Stimulated activated CD4-positive, alpha-beta T cell treated with anti-CD3 and anti-CD28 coated beads, Interleukin-1b, Interleukin-23, amount 100 ng/mL, for 4 hours (primary cell): ENCODE measurements at places on chromosomes 5 and 9.

DNA sequence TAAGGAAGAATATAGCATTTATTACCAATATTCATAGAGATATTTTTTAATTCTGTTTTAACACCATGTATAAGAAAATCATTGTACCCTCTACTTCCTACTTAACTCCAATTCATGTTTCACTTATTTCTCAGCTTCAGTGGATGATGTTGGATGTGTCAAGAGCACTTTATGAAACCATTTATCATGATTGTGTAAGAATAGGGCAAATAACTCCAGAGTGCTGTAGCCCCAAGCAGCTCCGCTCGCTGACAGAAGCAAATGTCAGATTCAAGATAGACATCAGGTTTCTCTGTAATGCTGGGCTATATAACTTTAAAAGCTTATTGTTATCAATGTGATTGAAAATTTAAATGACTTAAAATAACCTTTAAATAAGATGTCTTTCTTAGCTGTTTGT, 50.4 kb downstream of the MAST4 start:
- DNase-seq, result no peak

GRCh38 chr5:88878976-88879375, 4.0 kb downstream of the MEF2C start:
- DNase-seq, result no peak

DNA sequence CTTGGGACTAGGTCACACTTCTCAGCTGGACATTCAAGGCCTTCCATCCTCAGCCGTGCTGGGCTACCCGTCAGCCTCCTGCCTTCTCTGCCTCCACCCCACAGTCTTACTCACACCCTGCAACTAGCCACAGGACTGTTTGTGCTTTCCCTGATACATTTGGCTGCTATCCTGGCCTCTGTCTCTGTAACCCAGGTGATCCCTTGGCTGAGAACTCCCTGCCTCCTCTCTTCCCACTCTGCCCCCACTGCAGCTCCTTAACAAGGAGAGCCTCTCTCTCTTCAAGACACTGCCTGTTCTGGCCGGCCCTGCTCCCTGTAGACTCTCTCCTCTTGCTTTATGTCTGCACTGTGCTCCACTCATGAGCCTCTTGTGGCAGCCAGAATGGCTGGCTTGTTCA, 120.6 kb downstream of the MSX2 start:
- DNase-seq, result no peak

DNA sequence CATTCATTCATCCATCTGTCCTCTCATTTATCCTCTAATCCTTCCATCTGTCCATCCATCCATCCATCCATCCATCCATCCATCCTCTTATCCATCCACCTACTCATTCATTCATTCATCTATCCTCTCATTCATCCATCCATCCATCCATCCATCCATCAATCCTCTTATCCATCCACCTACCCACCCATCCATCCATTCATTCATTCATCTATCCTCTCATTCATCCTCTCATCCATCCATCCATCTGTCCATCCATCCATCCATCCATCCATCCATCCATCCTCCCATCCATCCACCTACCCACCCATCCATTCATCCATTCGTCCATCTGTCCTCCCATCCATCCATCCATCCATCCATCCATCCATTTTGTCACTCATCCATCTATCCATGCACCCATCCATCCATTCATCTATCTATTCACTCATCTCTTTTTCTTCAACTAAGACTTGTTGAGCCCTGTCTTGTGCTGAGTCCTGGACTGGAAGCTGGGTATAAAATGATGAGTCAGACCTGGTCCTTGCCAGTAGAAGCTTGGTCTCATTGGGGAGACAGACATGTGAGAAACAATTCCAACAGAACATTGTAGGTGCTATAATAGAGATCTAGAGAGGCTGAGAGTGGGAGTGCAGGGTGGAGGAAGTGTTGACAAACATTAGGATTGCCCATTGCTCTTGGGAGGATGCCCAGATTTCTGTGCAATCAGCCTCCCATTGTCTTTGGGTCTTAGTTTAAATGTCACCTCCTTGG, 55.0 kb upstream of the IER5L start:
- DNase-seq, result no peak

GRCh38 chr9:90086101-90086511, 481.3 kb downstream of the GADD45G start:
- DNase-seq, result no peak

DNA sequence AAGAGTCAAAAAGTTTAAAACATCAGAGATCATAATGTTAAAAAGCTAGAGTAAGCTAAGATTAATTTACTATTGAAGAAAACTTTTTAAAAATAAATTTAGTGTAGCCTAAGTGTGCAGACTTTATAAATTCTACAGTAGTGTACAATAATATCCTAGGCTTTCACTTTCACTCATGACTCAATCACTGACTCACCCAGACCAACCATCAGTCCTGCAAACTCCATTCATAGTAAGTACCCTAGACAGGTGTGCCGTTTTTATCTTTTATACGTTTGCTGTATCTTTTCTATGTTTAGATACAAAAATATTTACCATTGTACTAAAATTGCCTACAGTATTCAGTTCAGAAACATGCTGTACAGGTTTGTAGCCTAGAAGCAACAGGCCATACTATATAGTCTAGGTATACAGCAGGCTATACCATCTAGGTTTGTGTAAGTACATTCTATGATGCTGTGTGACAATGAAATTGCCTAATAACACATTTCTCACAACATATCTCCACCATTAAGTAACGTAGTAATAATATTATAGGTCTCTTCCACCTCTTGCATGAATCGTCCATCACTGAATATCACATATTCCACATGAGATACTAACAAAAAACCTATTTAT, 59.2 kb downstream of the MEGF9 start:
- no peak for DNase-seq

DNA sequence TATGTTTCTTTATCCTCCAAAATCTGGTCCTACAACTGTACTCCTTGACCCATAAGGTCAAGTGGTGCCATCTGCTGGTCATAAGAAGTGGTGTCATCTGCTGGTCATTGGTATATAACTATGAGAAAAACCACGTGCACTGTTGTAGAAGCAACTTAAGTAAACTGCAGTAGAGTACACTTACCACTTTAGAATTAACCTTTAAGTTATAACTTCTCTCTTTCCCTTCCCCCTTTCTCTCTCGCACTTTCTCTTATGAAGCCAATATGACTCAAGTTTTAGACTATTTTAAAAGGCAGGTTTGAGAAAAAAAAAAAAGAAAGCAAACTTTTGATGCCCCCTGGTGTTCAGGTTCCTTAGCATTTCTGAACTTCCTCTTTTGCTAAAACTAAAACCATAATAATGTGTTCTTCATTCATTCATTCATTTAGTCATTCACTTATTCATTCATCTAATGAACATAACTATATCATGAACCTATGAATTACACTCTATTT, 12.8 kb upstream of the MTAP start:
- peak; percentile 25 for DNase-seq

- DNase-seq, result no peak
These were observed 54.0 kb upstream of the OLFM1 start for GRCh38 chr9:135033487-135033886.

- no peak for DNase-seq
These were observed 159.8 kb downstream of the COL23A1 start for GRCh38 chr5:178430186-178431062.

- DNase-seq, result no peak
These were observed 1.2 kb upstream of the GALNT10 start for GRCh38 chr5:154189256-154189818.

- DNase-seq, result no peak
These were observed 38.1 kb downstream of the RAB24 start for GRCh38 chr5:177265395-177265794.

GRCh38 chr9:105341434-105342146, 97.1 kb downstream of the SLC44A1 start:
- no peak for DNase-seq

DNA sequence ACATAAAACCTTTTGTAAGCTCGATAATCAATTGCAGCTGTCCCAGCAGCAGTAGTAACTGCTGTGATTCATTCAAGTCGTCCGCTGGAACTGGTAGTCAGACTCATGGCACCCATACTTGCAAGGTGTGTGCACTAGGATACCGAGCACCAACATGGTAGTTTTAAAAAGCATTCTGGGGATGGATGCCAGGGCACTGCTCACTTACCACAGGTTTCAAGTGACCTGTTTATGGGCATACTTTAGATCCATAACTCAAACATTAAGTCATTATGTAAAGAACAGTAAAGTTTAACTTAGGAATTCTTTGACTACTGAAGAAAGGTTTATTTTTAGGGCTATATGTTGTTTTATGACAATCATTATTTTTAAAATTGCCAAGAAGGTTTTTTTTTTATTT, 2277.6 kb downstream of the MAT2B start:
- no peak for DNase-seq

- no peak for DNase-seq
These were observed 84.0 kb downstream of the RXRA start for GRCh38 chr9:134410071-134410834.

GRCh38 chr5:128885649-128886255, 79.5 kb upstream of the SLC27A6 start:
- DNase-seq, result no peak

GRCh38 chr5:61071526-61071925, 90.7 kb downstream of the SMIM15 start:
- no peak for DNase-seq

- DNase-seq, result no peak
These were observed 17.6 kb upstream of the SETX start for GRCh38 chr9:132372177-132373095.

- no peak for DNase-seq
These were observed 5.2 kb downstream of the FAT2 start for GRCh38 chr5:151585970-151586369.

DNA sequence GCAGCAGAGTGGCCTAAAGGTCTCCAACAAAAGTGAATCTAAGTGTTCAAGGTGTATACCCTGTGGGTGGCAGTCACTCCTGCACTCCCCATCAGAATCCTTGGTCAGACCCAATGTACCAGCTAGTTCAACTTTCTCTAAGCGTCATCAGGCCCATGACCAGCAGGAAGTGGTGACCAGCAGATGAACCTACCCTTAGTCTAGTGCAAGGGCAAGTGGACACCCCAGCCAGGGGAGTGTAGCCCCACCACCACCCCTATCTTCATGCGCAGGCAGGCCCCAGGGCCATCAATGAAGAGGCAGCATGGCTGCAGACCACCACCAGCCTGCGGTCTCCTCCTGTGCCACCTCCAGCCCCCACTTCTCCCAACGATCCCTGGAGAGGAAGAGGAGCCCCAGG, 213.1 kb downstream of the AGTPBP1 start:
- DNase-seq, result no peak

DNA sequence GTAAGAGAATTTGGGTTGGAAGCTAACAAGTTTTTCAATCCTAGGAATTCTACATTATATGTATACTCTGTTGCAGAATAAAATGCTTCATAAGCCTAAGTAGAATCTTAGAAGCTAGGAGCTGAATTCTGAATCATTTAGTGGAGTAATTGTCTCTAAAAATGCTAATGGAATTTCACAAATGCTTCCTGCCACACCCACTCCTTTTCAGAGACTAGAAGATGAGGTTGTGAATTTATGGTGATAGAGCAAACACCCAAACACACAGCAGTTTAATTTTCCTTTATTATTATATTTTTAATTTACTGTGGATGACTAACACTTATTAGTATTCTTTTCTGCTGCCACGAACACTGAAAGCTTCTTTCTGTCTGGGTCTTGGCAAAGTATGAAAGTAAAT, 208.0 kb upstream of the PDE4D start:
- no peak for DNase-seq

GRCh38 chr9:82404881-82405280, 416.3 kb downstream of the SPATA31D1 start:
- DNase-seq, result no peak

DNA sequence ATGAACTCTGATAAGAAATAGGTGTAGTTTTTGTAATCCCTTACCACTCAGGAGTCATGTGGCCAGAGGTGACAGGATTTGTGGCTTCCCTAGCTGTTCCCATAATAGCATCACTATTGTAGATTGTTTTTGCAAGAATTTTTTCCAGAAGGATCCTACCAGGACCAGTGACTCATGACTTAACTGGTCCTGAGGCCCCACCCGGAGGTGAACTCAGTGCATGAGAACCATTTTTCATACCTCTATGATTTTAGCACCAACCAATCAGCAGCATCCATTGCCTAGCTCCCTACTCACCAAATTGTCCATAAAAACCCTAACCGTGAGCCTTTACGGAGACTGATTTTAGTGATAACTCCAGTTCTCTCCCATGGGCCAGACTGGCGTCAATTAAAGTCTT, 484.8 kb downstream of the PSAT1 start:
- DNase-seq, result no peak

GRCh38 chr5:59937633-59938032, 44.1 kb upstream of the PDE4D start:
- no peak for DNase-seq

DNA sequence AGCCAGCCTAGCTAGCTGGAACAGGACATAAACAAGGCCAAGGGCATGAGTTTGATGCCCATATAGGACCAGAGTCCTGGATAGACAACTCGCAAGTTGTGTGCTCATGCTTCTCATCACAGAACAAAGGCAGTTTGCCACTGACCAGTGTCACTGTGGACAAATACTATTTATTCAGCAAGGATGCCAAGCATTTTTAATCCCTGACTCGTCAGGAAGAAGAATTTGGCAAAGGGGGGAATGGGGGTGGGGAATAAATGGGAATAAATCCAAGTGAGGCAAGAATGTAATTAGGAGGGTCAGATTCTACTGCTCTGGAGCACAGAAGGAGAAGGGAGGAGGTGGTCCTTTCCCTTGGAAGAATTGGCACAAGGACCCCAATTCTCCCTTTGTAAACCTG, 46.8 kb upstream of the ANKRD55 start:
- DNase-seq, result no peak

DNA sequence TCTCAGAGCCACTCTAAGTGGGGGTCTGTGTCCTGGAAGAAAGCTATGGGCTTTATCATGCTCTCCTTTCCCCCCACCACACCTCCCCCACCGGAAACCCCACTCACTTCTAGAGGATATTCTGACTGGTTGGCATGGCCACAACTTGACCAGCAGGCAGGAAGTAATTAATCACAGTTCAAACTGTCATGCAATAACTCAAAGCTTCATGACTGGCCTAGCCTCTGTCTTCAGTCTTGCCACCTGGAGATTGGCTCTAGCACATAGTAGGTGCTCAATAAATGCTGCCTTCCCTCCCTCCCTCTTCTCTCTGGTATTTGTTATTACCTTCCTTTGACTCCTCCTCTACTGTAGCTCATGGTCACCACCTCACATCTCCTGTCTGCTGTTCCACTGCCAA, 124.7 kb downstream of the GABBR2 start:
- no peak for DNase-seq

- DNase-seq, result no peak
These were observed 88.7 kb upstream of the CDH6 start for GRCh38 chr5:31104775-31105174.

- no peak for DNase-seq
These were observed 53.2 kb downstream of the FAM114A2 start for GRCh38 chr5:153985498-153985897.
